Activated CD4-positive, alpha-beta T cell treated with anti-CD3 and anti-CD28 coated beads, Interleukin-2, amount 10 ng/mL, durations not matched to agents 7 days and 5 days (primary cell): ENCODE measurements at places on chromosomes 2 and 18.

DNA sequence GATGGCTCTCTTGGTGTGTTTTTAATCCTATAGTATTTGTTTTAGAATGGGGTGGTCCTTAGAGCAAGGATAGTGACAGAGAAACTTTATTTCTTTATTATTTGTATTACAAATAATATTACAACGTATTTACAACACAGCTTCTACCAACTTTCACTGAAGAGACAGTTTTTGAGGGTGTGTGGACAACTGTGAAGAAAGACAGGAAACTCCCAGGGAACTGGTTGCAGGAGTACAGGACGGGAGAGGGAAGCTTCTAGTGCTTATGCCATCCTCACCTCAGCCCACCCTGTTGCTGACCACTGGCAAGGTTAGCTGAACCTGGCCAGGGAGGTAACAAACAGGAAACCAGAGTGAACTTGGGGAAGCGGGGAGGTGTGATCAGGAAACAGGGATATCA is 251.7 kb downstream of the BCL11A start:
- DNase-seq: no peak

DNA sequence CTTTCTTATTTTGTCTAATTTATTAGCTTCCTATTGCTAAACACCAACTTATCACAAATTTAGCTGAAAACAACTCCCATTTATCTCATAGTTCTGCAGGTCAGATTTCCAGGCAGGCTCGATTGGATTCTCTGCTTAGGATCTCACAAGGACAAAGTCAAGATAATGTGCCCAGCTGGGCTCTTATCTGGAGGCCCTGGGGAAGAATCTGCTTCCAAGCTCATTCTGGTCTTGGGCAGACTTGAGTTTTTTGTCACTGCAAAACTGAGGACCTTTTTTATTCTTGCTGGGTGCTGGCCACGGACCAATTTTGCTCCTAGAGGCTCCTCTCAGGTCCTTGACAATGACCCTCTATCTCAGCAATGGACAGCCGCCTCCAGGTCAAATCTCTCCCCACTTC is 215.5 kb downstream of the TRIB2 start:
- no peak for DNase-seq

GRCh38 chr2:156429211-156429610 is 7.0 kb upstream of the GPD2 start:
- DNase-seq: no peak

GRCh38 chr2:150495993-150496627 is 8.6 kb upstream of the RND3 start:
- DNase-seq: no peak

DNA sequence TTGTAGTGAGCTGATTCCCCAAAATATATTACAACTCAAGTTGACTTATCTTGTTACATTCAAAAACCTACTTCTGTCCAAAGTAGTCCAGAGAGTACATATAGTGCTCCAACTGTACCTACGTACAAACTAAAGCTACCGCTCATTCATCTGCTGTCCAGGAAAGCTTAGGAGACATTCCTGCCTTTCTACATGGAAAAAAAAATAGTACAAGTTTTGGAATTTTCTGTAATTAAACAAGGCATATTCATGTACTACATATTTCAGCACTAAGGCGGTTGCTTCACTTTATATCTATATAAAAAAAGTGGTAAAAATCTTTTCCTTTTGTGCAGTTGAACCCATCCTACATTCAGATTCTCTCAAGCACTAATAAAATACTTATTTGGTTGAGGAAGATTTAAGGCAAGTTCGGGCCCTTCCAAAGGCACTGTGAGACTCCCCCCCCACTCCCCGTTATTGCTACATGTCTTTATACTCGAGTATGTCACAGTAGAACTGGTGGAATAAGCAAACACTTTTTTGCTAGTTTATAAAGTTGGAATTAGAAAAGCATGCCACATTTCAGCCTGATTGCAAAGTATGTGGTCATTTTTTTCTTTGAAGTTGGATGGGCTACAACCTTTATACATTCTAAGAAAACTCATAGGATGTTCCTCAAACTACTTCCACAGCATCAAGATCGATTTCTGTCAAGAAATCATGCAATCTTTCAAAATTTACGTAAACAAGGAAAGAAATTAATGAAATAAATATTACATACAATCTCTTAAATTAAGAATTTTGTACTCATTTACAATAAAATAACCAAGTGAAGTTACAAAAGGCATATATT is 3.7 kb downstream of the ZFP36L2 start:
- DNase-seq: no peak

DNA sequence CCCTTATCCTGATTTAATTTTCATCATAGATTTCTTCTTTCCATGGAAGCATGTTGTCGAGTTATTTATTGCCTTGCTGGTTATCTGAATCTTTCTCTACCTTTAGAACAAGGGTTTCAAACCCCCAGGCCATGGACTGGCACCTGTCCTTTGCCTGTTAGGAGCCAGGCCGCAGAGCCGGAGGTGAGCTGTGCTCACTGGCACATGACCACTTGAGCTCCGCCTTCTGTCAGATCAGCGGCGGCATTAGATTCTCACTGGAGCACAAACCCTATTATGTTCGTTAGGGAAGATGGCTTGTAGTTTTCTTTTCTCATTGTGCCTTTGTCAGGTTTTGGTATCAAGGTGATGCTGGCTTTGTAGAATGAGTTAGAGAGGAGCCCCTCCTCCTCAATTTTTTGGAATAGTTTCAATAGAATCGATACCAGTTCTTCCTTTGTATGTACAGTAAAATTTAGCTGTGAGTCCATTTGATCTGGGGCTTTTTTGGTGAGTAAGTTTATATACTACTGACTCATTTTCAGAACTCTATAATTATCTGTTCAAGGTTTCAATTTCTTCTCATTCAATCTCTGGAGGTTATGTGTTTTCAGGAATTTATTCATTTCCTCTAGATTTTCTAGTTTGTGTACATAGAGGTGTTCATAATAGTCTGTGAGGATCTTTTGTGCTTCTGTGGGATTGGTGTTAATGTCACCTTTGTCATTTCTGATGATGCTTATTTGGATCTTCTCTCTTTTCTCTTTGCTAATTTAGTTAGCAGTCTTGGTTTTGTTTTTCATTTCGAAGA is 668.0 kb upstream of the FAM98A start:
- no peak for DNase-seq

GRCh38 chr2:171830039-171830438 is 64.0 kb downstream of the SLC25A12 start:
- DNase-seq: no peak

DNA sequence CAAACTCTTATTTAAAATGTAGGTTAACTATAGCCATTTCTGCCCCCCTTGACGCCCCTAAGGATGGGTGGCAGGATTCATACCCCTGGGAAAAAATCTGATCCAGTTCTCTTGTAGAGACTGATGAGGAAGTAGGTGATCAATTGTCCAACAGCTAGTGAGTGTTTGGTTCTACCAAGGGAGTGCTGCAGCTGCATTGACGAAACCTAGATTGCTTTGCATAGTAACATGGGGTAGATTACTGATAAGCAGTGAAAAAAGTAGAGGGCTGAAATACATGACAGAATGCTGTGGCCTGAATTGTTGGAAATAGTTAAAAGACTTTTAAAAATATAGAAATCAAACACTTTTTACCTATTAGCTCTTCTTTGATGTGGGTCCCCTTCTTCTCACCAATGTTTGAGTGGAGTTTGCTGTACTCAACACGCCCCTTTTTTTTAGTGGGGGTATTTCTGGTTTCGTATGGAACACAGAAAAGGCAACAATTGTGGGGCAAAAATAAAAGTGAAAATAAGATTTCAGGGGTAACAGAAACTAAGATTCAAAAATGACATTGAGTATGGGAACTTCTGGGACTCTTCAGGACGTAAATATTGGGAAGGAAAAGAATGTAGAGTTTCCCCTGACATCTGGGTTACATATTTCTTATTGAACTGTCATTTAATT is 66.2 kb downstream of the MAIP1 start:
- no peak for DNase-seq

DNA sequence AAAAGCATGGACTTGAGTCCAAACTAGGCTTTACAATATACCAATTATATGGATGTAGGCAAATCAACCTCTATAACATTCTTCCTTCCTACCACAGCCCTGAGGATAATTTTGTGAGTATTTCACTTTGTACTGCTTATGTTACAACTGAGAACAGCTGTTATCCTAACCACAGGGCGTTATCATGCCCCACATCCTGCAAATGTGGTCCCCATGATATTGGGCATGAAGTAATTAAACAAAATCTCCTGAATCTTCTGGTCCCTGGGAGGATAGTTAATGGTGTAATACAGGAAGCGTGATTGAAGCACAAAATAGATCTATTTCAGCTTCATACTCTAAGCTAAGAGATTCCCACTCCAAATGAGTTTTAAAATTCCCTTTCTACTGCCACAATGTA is 223.6 kb downstream of the CDH20 start:
- no peak for DNase-seq

DNA sequence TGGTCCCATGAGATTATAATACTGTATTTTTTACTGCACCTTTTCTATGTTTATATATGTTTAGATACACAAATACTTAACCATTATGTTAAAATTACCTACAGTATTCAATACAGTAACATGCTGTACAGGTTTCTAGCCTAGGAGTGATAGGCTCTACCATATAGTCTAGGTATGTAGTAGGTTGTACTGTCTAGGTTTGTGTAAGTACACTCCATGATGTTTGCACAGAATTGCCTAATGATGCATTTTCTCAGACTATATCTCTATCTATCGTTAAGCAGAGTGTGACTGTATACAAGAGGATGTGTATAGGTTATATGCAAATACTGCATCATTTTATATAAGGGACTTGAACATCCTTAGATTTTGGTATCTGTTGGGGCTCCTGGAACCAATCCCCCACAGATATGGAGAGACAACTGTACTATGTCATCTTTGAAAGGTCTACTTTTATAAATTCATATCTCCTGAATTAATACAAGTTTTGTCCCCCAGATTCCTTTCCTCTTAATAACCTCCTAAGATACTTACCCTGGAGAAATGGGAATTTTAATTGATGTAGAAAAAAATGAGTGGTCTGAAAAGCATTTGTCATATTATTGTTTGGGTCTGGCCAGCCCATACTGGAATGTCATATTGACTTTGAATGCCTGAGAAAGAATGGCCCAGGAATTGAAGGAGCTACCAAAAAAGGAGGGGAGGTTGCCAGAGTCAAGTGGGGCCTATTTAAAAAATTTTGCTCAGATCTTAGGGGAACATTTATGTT is 36.6 kb downstream of the EHBP1 start:
- DNase-seq: no peak

DNA sequence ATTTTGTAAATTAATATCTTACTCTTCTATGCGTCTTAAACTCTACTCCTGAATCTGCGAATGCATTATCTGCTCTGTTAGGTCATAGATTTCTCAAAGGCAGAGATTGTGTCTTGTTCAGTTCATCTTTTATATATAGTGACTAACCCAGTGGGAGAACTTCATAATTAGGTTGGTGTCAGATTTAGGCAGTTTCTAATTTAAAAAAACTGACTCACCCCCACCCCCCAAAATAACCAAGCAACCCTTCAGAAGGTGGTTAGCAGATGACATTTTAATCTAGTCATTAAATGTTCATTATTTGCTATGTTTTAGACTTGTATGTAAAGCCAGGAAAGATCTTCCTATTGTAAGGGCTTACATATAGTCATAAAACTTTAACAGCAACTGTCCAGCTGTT is 10.4 kb downstream of the SERPINB12 start:
- no peak for DNase-seq

- DNase-seq: no peak
These were observed 37.6 kb downstream of the SLC14A1 start for GRCh38 chr18:45761512-45762114.

- no peak for DNase-seq
These were observed 342.2 kb upstream of the LRRTM4 start for GRCh38 chr2:77864426-77864825.

GRCh38 chr2:162072976-162073887 is 783 bp downstream of the DPP4 start:
- peak; percentile 40 for DNase-seq

GRCh38 chr2:39408351-39409136 is 28.5 kb downstream of the MAP4K3 start:
- DNase-seq: no peak

DNA sequence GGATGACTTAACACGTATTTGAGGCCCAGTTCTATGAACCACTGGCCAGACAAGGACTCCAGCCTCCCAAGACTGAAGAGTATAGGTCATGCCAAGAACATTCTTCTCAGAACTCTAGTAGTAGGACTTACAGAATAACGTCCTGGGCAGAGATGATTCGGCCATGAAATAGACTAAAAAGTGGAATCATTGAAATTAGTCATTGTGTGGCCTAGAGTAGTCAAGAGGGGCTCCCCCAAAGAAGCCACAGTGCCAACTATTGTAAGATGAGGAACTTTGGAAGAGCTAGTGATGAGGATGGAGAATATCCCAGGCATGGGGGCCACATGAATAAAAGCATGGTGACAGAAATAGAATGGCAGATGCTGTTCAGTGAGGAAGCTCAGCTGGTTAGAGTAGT is 101.1 kb downstream of the TRIB2 start:
- no peak for DNase-seq

- no peak for DNase-seq
These were observed 21.5 kb upstream of the GPC1 start for GRCh38 chr2:240413813-240414429.
